Stimulated activated CD4-positive, alpha-beta T cell treated with anti-CD3 and anti-CD28 coated beads, Interleukin-15, amount 100 ng/mL, for 1 hour (primary cell): ENCODE measurements at places on chromosomes 12 and 14.

DNA sequence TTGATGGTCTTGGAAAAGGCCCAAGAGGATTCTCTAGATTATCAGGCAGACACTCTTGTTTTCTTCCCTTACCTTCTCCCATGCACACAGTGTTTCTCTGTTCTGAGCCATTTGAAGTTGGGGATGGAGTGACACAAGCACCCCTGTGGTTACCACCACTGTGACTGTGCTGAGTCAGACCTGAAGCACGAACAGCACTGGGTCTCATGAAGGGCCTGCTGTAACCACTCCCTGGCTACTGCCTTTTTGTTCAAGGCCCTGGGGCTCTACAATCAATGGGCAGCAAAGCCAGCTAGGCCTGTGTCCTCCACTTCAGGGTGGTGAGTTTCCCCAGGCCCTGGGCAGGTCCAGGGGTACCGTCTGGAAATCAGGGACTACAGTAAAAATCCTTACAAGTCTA lies 65.5 kb downstream of the TSPAN8 start:
- no peak for DNase-seq

GRCh38 chr12:52245259-52245961 lies 12.4 kb downstream of the KRT7 start:
- no peak for DNase-seq

DNA sequence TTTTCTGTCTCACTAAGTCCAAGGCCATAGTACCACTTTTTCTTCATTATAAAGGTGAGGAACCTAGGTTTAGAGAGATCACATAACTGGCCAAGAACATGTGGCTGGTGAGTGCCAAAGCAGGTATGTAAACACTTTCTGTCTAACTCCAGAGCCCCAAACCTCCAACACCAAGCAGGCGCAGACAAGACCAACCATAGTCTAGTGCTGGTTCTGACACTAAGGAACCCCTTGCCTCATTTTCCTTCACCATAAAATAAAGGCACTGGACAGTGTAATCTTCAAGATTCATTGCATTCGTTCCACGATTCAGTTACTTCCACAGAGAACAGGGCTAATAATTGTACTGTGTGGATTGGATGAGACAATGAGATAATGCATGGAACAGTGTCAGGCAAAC lies 71.0 kb downstream of the NPAS3 start:
- DNase-seq = no peak

GRCh38 chr14:69948351-69948750 lies 69.1 kb downstream of the SMOC1 start:
- no peak for DNase-seq

DNA sequence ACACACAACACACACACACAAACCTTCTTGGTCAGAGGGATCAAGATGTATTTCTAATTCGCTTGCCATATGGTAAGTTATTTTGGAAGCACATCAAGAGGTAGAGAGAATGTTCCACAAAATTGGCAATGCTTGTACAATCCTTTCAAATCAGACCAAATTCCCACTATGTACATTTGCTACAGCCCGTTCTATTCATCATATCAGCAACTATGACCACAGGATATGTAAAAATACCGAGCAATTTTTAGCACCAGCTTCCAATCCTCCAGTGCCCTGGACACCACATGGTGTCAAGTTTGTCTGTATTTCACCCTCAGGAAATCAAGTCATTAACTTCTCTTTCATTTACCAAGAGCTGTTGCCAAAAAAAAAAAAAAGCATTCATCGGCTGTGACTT lies 21.2 kb downstream of the TBX5 start:
- no peak for DNase-seq

- no peak for DNase-seq
Observed at GRCh38 chr12:69007101-69007854, 74.3 kb upstream of the CPM start.

GRCh38 chr14:52380294-52380693 lies 66.2 kb downstream of the PTGER2 start:
- no peak for DNase-seq

- no peak for DNase-seq
Observed at GRCh38 chr12:27595231-27595642, 71.2 kb downstream of the PPFIBP1 start.

DNA sequence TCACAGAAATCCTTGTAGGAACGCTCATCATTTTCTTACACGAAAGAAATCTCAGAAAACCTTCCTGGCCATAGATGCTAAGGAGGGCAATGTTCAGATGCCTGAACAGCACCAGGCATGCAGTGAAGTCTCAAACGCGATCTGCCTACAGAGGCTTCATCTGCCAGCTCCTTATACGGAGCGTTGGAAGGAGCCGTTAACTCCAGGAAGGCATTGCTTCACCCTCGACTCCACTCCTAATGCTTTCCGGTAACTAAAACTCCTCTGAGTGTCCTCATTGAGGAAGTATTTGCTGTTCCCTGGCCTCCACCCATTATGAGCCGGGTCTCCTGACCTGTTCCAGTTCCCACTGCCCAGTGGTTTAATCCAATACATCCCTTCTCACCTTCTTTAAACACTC lies 502.7 kb downstream of the BCL11B start:
- no peak for DNase-seq

DNA sequence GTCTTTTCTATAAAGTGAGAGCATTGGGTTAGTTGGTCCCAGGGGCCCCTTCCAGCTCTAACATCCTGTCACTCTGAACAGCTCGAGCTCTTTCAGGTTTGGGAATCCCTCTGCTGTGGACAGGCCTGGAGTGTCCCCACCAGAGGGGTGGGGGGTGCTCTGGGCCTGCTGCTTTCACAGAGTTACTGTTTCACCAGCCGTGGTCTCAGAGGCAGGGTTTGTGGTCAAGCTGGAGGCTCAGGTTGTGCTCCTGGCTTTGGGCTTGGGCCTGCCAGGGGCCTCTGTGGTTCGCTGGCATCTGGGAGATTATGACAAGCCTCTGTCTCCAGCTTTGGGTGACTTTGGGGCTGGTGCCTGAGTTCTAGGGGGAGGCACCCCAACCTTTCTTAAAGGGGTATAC lies 59.6 kb downstream of the FBXL14 start:
- no peak for DNase-seq

GRCh38 chr12:25825446-25825845 lies 133.0 kb upstream of the RASSF8 start:
- no peak for DNase-seq
